ENCODE measurements at places on chromosomes 16 and 17.
A peak's percentile ranks its signal among the peaks of the same experiment; 100 is the strongest.

- no peak for DNase-seq
Observed at GRCh38 chr17:3474212-3474611, 1.6 kb upstream of the ASPA start.

- DNase-seq = no peak
Observed at GRCh38 chr16:70700101-70701020, 14.5 kb upstream of the MTSS2 start.

GRCh38 chr17:29155227-29155965, 24.8 kb downstream of the MYO18A start:
- peak; percentile 49 for DNase-seq

DNA sequence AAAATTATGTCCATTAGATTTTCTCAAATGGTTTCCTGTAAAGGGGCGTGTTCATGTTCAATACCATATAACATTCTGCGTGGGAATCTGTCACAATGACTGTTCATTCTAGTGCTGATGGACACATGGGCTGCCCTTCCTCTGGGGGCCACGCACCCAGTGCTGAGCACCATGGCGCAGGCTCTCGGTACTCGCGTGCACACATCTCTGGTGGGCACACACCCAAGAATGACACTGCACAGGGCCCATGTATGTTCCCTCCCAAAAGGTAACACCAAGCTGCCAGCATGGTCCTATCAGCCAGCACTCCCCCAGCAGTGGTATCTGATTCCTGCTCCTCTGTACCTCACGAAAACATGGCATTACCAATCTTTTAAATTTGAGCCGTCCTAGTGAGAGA, 13.7 kb downstream of the B9D1 start:
- no peak for DNase-seq

GRCh38 chr16:23745263-23745662, 9.6 kb upstream of the CHP2 start:
- DNase-seq = no peak

GRCh38 chr16:3363793-3364192, 8.1 kb downstream of the OR2C1 start:
- DNase-seq = no peak

- DNase-seq = no peak
Observed at GRCh38 chr17:39722965-39723848, 7.1 kb downstream of the MIEN1 start.

DNA sequence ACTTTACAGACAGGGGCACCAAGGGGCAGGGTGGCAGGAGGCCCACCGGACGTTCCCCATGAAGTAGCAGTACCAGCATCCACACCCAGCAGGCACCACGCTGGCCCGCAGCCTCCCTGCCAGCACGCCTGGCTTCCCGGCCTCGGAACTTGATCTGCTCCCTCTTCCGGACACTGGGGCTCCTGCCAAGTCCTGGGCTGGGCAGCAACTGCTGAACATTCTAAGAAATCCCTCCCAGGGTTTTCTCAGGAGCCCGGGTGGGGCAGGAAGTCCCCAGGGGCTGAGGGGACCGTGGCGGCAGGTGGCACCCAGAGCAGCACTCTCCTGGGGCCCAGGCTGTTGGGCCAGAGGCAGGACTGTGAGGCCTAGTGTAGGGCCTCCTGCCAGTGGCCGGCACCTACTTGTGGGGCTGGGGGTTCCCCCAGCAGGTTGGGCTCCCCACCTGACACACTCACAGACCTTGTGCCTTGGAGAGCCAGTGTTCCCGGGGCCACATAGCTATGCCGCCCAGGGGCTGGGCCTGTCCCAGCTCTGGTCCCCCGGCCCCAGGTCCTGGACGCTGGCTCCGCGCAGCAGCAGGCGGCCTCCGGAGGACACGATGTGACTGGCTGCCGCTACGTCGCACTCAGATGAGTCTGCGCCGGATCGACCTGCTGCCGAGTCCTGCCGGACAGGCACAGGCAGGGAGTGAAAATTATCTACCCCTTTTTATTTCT, 86.2 kb upstream of the CBX4 start:
- DNase-seq = no peak

DNA sequence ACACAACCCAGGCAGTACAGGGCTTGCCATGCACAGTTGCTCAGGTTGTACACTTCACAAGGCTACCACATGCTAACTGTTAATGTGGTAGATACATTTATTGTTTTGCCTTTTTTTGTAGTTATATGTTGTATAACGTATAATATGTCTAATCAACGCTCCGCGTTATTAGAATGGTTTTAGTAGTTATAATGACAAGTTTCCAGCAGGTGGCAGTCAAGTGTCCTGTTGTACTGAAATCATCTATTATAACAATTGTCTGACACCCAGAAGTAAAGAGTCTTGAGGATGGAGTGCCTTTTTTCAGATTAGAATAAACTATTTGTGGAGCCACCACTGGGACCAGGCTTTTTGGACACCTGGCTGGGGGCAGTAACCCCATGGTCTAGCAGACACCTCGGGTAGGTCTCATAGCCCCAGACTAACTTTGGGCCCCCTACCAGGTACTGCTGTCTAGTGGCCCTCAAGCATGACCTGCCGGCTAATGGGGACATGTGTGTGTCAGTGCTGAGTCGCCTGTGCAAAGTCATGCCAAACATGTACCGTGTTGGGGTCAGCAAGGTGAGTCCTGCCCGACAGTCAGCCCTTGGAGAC, 32.8 kb downstream of the MYO15A start:
- no peak for DNase-seq

GRCh38 chr17:12995896-12996295, 21.9 kb downstream of the ELAC2 start:
- no peak for DNase-seq
